ENCODE measurements at places on chromosomes 4 and X.

GRCh38 chr4:187270154-187270553 lies 546.5 kb upstream of the FAT1 start:
- no peak for DNase-seq

GRCh38 chrX:72478853-72479252 lies 93.8 kb downstream of the HDAC8 start:
- no peak for DNase-seq

- DNase-seq = no peak
These were observed 164.9 kb downstream of the DTHD1 start for GRCh38 chr4:36446275-36446674.

GRCh38 chr4:152340818-152341217 lies 195.1 kb downstream of the FBXW7 start:
- DNase-seq = no peak

DNA sequence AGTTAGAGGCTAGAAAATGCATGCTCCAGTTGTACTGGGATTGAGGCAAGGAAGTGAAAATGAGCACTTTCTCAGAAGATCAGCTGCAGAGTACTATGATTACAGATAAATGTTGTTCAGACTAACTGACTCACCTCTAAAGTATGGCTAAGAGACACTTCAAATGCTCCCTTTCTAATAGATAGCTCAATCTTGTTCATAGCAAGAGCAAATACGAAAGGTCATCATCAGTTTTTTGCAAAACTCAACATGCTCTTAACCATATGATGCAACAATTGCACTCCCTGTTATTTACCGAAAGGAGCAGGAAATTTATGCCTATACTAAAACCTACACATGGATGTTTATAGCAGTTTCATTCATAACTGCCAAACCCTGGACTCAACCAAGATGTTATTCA lies 838.4 kb upstream of the INTU start:
- no peak for DNase-seq

DNA sequence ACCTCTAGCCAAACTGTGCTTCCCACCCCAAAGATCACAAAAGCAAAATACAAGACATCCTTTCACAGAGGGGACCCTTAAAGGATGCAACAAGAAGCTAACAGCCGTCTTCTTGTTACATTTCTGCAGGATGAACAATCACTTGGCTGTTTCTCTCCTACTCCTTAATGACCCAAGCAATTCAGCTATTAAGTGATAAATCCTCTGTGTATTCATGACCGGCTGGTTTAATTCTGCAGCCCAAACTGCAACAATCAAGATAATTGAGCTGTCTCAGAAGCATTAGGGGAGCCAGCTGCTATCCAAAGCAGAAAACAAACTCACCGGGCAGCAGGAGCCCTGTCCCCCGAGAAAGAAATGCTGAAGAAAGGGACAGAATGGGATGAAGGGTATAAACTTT lies 85.9 kb upstream of the ACSL4 start:
- DNase-seq = no peak
